ENCODE measurements at places on chromosomes 4 and X.
A peak's percentile ranks its signal among the peaks of the same experiment; 100 is the strongest.

DNA sequence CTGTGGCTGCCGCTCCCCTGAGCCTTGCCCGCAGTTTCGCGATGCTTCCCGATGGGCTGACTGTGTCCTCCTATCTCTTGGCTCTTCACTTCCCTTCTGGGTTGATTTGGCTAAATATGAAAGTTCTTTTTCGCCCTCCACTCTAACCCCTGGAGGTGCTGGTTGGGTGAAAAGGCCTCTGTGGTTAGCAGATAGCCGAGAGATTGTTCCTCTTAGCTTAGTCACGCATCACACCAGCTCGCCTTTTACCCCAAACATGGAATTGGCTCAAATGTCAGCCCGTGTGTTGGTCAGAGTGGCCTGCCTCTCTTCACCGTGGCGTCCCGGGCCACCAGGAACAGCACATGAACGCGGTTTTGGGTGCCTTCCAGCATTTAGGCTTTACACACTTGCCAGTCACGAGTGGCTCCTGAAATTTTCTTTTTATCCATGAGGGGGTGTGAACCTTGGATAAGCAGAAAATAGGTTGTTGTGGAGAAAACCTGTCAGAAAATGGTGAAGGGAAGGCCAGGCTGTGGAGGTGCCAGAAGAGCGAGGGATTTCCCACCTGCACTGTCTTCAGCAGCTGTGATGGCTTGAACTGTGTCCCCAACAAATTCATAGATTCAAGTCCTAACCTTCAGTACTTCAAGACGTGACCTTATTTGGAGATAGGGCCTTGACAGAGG, 8.9 kb downstream of the CLCN4 start:
- DNase-seq = peak; percentile 68

- no peak for DNase-seq
Observed at GRCh38 chr4:39170301-39170700, 12.0 kb upstream of the WDR19 start.

- no peak for DNase-seq
Observed at GRCh38 chr4:36164900-36165630, 79.2 kb downstream of the ARAP2 start.

DNA sequence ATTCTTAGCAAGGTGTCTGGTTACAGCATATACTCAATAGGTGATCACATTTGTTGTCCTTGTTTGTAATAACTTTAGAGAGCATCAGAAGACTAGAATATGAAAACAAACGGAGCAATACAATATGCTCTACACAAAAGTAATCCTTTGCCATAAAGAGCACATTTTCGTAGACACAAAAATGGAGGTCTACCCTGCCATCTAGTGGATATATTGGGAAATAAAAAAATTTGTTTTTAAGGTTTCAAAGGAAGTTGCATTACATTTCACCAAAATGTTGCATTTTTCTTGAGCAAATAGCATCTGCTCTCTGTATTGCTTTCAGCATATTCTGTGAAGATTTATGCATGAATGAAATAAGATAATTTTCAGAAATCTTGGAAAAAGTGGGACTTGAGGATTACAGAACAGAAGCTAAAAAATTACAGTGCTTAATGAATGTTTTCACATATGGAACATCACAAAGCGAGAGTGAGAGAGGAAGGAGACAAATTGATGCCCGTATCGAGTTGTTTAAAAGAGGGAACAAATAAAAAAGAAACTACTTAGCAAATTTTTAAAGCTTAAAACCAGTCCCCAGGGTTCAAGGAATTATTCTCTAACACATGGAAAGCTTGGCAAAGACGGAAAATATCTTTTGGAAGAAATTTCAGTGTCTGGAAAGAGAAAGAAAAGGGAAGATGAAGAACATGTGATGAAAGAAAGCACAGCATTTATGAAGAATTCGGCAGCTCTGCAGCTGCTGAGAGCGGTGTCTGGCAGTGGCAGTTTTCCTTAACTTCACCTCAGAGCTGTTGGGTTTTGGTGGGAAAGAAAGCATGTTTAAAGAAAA, 390.1 kb downstream of the ANKRD50 start:
- DNase-seq = no peak

DNA sequence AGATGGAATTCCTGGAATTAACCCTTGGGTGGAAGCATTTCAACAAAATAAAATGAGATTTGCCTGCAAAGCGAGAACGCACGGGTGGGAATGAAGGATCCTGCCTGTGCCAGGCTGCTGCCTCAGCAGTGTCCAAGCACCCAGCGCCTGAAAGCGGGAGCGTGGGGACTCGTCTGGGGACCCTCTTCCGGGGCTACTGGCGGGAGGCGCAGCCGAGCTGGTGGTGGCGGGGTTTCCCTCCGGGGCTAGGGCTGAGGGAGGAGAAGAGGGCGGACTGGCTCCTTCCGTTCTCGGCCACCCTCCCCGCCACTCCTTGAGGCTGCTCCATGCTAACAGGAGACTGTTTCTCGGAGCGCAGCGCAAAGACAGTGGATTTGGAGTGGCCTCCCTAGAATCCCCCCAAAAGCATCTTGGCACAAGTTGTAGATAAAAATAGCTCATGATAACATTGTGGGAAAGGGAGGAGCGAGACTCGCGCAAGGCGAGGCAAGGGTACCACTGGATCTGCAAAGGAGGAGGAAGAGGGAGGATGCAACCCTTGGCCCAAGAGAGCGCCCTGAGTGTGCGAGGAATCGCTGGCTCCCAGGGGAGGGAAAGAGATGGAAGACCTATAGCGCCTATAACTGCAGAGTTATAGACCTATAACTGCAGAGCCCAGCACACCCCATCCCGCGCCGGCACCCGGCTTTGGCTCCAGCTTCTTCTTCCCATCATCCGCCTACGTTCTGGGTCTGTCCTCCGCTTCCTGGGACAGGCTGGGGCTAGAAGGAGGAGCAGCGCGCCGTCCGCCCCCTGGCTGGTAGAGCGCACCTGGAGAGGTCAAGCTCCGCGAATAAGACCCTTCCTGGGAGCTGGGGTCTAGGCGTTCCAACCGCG, 1.3 kb downstream of the HS3ST1 start:
- no peak for DNase-seq

DNA sequence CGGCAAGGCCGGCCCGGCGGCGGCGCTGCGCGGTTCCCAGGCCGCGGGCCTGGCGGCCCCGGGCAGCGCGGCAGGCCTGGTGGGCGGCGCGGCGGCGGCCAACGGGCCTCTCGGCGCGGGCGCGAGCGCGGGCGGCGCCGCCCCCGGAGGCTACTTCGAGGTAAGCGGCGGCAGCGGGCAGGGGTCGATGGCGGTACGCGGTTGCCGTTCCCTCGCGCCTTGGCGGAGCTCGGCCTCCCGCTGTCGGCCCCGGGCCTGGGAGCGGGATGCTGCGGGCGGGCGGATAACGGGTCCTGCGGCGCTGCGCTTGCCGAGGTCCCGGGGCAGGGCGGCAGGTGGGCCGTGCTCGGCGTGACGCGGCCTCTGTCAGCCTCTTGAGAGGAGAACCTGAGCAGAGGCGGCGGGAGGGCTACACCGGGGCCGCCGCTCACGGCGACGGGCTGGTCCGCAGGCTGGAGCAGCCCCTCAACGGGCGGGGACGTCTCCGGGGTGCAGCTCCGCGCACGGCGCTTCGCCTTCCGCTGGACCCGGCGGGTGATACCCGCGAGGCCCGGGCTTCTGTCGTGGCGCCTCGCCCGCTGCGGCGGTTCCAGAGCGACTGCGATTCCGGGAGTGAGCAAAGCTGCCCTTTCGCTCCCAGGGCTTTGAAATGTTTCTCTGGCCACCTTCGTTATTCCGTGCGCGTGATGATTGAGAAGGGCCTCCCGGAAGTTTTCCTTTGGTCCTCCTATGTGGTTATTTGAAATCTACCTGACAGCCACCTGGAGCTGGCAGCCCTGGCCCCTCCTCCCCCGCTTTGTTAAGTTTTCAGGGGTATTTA, 774 bp downstream of the FAM193A start:
- DNase-seq = peak; percentile 46
